ENCODE measurements at places on chromosomes 3 and 15.
A peak's percentile ranks its signal among the peaks of the same experiment; 100 is the strongest.

DNA sequence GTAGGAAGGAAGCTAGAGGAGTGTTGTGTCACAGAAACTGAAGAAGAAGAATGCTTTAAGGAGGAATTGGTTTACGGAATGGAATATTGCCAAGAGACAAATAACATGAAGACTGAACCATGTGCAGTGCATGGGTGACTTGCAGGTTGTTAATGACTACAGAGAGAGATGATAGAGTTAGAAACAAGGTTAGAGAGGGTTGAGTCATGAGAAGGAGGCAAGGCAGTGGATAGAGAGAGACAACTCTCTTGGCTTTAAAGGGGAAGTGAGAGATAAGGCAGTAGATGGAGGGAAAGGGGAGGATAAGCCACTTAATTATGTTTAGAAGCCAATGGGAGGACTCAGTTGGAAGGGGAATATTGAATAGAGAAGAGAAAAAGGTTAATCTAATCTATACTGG lies 119.3 kb upstream of the CCNL1 start:
- DNase-seq, result no peak

DNA sequence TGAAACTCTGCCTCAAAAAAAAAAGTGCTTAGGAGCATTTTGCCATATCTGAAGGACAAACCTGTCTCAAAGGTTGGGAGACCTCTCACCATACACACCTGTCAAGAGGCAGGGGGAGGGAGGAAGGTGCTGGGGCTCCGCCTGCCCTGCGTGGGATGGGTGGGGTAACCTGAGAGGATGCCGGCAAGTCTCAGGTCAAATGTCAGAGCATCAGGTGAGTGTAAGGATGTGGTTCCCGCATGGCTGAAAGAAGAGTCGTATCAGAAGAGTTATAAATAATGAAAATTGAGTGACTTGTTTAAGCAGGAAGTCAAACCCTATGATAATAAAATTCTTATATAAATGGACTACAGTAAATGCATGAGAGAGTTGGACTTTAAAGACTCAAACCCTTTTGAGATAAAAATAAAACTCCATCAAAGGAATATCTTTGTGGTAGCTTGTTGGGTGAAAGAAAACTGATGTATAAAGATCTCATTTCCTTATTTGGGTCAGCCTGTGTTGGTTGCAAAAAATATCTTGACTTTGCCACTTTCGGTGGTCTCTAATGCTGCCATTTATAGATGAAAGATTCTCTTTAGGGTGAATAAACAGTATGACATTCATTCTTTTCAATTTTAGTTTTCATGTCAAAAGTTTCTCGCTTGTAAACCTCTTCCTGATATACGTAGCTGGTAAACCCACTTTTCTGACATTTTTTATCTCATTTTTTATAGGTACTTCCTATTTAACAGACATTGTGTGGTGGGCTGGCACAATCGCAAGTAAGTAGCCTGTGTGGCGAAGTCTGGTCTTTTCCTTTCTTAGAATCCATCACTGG lies 23.8 kb downstream of the NIPA1 start:
- peak; percentile 19 for DNase-seq

GRCh38 chr3:197468866-197469382 lies 86.8 kb downstream of the BDH1 start:
- DNase-seq, result no peak

GRCh38 chr15:92197746-92198145 lies 195.9 kb upstream of the ST8SIA2 start:
- no peak for DNase-seq

DNA sequence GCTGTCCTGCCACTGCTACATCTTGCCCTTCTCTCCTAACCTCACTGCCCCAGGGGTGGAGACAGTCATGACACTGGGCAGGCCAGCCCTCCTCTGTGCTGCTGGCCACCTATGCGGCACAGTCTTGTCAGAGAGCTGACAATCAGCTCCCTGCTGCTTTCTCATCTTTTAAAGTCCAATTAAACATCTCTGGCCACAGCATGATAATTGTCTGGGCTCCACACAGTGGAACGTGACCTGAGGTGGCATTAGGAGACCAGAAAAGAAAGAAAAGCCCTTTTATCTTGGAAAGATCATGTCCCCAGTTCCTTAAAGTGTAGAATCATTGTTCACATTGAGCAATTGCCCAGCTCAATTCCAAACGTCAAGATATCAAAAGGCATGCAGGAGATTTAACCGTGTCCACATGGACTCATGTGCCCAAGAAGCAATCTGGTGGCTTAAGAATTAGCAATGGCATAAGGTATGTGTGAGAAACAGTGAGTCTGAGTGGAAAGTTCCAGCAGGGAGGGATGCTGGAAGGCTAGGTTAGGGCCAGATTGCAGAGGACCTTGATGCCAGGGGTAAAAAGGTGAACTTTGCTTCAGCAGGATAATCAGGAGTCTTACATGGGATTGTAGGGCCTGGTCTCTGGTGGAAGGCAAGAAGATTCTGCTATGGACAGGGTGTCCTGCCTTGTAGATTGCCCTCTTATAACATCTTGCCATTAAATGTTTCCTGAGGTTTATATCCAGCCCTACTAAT lies 15.3 kb upstream of the CACNA1D start:
- DNase-seq, result no peak

DNA sequence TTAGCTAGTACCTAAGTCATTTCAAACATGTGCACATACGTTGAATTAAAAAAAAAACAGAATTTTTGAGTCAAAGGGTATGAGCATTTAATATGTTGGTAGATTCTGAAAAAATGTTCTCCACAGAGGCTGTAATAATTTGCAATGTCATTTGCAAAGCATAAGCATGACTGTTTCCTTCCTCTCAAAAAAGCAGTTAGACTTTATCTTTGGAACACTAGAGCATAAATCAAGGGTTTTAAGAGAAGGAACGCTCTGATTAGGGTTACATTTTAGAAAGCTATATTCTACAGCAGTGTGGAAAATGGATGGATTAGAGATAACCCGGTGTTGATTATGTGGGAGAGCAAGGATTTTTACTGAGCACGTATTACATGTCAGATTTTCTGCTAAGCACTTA lies 193.7 kb downstream of the WDR72 start:
- DNase-seq, result no peak

DNA sequence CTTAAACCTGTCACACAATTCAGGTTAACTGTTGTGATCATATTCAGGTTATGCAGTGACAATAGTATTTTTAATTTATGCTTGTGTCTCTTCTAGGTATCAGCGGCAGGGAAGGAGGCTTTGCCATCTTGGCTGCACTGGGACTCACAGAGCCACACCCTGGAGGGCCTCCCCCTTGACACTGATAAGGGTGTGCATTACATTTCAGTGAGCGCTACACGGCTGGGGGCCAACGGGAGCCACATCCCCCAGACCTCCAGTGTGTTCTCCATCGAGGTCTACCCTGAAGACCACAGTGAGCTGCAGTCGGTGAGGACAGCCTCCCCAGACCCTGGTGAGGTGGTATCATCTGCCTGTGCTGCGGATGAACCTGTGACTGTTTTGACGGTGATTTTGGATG lies 23.6 kb upstream of the BSN start:
- DNase-seq, result no peak

- no peak for DNase-seq
These were observed 25.2 kb downstream of the GOLGA6D start for GRCh38 chr15:75307778-75308390.

GRCh38 chr3:126983653-126984390 lies 907 bp downstream of the PLXNA1 start:
- no peak for DNase-seq

DNA sequence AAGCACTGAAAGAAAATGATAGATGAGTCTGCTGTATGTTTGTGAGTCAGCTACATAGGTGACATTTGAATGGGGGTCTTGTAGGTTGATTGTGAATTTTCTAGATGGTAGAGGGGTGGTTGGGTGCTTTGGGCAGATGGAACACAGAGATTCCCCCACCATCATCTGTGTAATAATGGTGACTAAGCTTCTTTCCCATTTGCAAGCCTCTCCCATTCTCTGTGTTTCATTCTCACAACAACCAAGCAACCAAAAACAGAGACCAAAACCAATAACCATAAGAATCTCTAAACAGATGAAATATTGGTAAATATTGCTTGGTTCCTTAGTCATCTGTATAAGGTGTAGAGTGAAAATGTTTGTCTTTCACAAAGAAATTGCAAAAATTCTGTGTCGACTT lies 17.8 kb upstream of the UTS2B start:
- DNase-seq, result no peak
